ENCODE measurements at places on chromosomes 3 and 15.
A peak's percentile ranks its signal among the peaks of the same experiment; 100 is the strongest.

DNA sequence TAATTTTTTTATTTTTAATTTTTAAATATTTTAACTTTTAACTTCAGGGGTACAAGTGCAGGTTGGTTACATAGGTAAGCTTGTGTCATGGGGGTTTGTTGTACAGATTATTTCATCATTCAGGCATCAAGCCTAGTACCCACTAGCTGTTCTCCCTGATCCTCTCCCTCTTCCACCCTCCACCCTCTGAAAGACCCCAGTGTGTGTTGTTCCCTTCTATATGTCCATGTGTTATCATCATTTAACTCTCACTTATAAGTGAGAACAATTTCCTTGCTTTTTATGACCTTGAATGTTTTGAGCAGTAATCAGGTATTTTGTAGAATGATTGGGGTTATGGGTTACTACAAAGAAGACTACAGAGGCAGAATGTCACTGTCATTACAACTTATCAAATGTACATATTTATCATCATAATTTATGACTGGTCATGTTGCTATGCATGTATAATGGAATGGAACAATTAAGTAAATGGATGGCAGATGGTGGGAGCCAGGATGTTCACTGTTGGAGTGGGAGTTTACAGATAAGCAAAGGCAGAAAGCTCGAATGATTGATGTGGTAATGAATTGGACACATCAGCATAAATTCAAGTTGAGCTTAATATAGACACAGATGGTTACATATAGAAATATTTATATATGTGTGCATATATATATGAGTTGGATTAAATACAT lies 563.8 kb upstream of the ROBO1 start:
- DNase-seq: no peak

GRCh38 chr15:61227950-61228936 lies 859 bp downstream of the RORA start:
- peak; percentile 32 for DNase-seq

- no peak for DNase-seq
These were observed 94.4 kb downstream of the DTWD1 start for GRCh38 chr15:49715211-49715610.

DNA sequence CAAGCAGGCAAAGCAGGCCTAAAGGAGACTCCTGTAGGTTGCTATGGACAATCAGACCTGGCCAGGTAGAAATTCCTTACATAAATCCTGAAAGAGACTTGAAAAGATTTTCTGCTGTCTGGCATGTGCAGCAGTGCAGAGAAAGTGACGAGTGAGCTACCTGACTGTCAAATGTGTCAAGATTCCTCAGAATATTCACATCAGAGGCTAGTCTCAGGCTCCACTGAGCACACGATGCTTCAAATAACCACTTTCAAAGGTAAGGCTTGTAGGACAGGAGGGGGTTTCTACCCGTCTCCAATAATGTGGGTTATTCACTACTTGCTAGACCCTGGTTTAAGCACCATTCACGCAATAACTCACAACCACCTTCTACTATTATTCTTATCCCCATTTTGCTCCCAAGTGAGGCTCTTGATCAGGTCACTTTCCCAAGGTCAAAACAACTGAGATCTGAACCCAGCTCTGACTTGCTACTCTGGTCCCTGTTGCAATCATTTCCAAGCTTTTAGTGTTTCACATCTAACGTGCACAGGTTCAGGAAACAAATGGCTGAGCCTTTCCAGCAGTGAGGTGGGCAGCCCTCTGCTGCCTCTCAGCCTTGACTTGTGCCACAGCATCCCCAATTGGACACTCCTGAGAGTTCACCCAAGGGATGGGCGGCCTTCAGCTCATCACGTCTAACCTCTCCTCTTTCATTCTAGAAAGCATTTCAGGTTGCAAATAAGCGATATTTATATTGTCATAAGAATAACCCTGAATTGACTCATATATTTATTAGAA lies 329.9 kb upstream of the WNT5A start:
- no peak for DNase-seq

- no peak for DNase-seq
These were observed 110.4 kb downstream of the CBLB start for GRCh38 chr3:105758451-105758850.

DNA sequence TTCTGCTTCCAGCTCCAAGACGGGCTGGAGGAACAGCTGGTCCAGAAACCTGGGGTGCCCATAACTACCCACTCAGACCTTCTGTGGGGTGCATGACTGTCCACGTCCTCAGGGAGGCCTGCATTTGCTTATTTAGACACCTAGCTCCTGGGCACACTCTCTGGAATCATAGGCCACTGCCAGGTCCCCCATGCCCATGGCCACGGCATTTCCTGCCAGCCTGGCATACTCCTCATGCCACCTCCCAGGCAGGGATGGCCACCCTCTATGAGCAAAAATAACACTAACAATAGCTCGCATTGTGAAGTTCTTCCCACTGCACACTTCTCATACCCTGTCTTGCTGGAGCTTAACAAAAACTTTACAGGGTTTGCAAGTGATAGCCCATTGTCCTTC lies 166.9 kb upstream of the TPM1 start:
- no peak for DNase-seq

GRCh38 chr15:39403640-39404117 lies 177.2 kb upstream of the THBS1 start:
- DNase-seq: no peak

DNA sequence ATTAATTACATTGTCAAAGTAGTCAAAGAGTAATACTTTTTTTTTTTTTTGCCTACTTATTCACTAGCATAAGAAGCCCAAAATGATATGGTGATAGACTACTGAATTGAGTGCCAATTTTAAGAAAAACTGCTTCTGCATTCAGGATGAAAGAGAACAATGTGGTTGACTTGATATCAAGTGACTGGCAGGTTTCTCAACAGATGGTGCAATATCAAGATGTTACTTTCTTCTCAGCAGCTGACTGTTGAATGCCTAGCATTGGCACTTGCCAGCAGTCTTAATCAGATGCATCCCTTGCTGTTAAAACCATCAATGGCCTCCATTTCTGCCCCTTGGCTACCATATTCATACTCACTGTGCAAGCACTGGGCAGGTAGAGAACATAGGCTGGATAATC lies 863.2 kb downstream of the GBE1 start:
- no peak for DNase-seq

- peak; percentile 78 for DNase-seq
These were observed 48.0 kb upstream of the TSPAN3 start for GRCh38 chr15:77118882-77119321.

DNA sequence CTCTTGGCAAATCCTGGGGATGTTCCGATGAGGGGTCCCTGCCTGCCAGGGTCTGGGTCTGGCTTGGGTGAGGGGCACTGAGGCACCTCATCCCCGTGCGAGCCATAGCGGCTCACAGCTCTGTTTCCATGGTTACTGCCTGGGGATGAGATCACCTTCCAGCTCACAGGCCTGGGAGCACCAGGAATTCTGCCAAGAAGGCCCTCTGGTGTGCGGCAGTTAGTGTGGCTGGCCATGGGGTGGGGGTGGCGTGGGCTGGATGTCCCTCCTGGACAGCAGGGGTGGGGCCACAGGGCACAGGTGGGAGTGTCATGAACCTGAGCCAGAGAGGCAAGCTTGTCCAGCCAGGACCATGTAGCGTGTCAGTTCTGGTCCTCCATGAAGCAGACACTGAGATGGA lies 22.1 kb upstream of the PRR23E start:
- peak; percentile 39 for DNase-seq

- DNase-seq: no peak
These were observed 188.3 kb downstream of the ECT2 start for GRCh38 chr3:172938788-172939187.

GRCh38 chr3:50248387-50248786 lies 12.4 kb downstream of the GNAI2 start:
- no peak for DNase-seq

Measured in left kidney (tissue), 8 donors.